ENCODE measurements at places on chromosomes 11 and 22. TPM values are rescaled to one million over a fixed set of nuclear protein-coding genes. Genes with fewer than 3 reads are reported as not detected.
A peak's percentile ranks its signal among the peaks of the same experiment; 100 is the strongest.

The ACTN3 gene
- not detected for total RNA-seq

GRCh38 chr11:60966890-60967289, 4.6 kb upstream of the CD6 start:
- H3K27me3 ChIP-seq: peaks cover 3% of the 10 kb centered on the region
- DNase-seq: no peak
- H3K4me1 ChIP-seq: no peaks in the 10 kb centered on the region
- H3K27ac ChIP-seq: no peak overlapping the region
- H3K36me3 ChIP-seq: no peaks in the 10 kb centered on the region

- H3K4me3 ChIP-seq: no peak overlapping the region
- no peaks in the 10 kb centered on the region for H3K27me3 ChIP-seq
- H3K27ac ChIP-seq: no peak overlapping the region
- H3K4me1 ChIP-seq: no peaks in the 10 kb centered on the region
Observed at GRCh38 chr11:86431258-86431657, 56.6 kb downstream of the CCDC81 start.

- DNase-seq: peak; percentile 93
- H3K4me3 ChIP-seq: no peak overlapping the region
- peak overlapping the region; percentile 88 for H3K27ac ChIP-seq
- no peaks in the 10 kb centered on the region for H3K27me3 ChIP-seq
- no peaks in the 10 kb centered on the region for H3K36me3 ChIP-seq
Observed at GRCh38 chr11:5620651-5621521, 3.9 kb upstream of the TRIM34 start.

GRCh38 chr11:117037279-117037974, 60.8 kb downstream of the SIK3 start:
- no peak overlapping the region for H3K4me3 ChIP-seq
- no peak overlapping the region for H3K27ac ChIP-seq
- H3K4me1 ChIP-seq: peaks cover 2% of the 10 kb centered on the region
- peak; percentile 36 for DNase-seq
- no peaks in the 10 kb centered on the region for H3K27me3 ChIP-seq

- no peak overlapping the region for H3K27ac ChIP-seq
- no peaks in the 10 kb centered on the region for H3K4me1 ChIP-seq
- H3K27me3 ChIP-seq: no peaks in the 10 kb centered on the region
- peak; percentile 54 for DNase-seq
- no peaks in the 10 kb centered on the region for H3K36me3 ChIP-seq
Observed at GRCh38 chr11:126727381-126727780, 273.2 kb downstream of the KIRREL3 start.
